ENCODE measurements at places on chromosomes 5 and 9.

- DNase-seq = no peak
Measured at GRCh38 chr9:18614651-18615050, 140.7 kb downstream of the ADAMTSL1 start.

DNA sequence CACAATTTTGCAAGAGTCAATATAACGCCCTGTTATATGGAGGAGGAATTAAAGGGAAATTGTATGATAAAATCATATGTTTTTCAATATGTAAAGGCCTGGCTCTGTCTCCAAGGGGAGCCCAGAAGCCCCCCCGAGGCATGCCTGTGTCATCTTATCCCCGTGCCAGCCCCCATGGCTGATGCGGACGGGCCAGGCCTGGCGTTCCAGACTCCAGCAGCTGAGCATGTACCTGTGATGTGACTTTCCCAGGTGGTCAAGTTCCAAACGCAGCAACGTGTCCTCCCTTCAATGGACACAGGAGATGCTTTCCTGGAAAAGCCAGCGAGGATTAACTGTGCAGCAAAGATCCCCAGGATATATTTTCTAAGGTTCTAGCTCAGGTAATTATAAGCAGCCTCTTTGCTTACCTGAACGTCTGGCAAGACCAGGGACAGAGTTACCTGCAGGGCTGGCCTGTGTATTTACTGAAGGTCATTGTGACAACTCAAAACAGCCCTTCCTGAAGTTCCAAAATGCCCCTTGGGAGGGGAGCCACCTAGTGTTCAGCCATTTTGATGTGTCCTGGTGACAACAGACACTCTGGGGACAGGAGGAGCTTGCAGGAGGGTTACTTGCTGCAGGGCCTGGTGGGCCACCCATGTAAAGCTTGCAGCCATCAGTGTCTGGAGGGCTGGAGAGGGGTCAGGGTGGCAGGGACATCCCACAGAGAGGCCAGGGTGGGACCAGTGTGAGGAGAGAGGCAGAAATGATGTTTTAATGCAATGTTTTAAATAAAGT lies 53.3 kb upstream of the RNU6ATAC start:
- DNase-seq = no peak

GRCh38 chr9:107218829-107219485 lies 64.1 kb upstream of the RAD23B start:
- no peak for DNase-seq

DNA sequence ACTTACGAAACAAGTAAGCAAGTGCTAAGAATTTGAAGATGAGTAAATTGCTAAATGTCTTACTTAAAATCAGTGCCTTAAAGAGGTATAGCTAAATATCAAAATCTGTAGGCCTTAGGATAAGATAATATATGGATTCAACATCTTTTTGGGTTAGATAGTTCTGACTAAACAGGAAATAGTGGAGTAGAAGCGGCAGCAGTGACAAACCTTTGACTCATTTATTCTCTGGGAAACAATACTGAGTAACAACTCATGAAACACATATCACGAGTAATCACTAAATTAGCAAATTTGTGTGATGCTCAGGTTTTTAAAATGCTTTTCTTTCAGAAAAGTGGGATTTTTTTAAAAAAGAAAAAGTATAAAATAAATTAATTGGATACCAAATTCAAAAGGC lies 762.1 kb upstream of the TYRP1 start:
- no peak for DNase-seq

DNA sequence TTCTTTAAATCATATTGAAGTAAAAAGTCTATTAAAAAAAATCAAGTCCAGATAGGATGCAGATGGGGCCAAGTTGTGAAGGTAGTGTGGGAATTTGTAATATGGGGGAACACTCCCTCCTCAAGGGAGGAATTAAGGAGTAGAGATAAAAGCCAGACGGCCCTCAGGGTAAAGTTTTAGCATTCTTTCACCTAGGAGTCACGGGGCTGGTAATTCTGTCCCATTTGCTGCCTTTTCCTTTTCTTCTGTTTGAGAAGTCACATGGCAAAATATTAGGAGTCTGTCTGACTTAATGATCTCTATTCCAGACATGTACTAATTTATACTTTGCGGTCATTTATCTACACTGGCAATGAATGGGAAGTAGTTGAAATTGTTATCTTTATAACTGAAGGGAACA lies 61.9 kb downstream of the SNX24 start:
- DNase-seq = no peak

- DNase-seq = no peak
Measured at GRCh38 chr9:91496351-91496750, 72.7 kb upstream of the NFIL3 start.

DNA sequence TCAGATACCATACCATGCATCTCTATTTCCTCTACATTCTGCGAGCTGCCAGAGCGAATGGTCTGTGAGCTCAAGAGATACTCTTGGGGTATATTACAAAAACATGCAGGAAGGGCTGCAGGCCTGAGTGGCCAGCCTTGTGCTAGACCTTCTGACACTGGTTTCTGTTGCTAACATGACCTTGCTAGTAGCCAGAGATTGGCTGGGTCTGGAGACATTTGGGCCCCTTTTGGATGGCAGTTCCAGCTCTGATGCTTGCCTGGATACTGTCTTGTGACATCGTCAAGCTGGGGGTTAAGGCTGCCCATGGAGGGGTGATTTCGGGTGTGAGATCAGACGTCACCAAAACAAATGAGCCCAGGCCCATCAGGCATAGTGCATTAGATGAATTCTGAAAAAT lies 56.1 kb upstream of the FSTL4 start:
- DNase-seq = no peak

GRCh38 chr9:93259490-93260262 lies 75.7 kb downstream of the WNK2 start:
- DNase-seq = no peak

DNA sequence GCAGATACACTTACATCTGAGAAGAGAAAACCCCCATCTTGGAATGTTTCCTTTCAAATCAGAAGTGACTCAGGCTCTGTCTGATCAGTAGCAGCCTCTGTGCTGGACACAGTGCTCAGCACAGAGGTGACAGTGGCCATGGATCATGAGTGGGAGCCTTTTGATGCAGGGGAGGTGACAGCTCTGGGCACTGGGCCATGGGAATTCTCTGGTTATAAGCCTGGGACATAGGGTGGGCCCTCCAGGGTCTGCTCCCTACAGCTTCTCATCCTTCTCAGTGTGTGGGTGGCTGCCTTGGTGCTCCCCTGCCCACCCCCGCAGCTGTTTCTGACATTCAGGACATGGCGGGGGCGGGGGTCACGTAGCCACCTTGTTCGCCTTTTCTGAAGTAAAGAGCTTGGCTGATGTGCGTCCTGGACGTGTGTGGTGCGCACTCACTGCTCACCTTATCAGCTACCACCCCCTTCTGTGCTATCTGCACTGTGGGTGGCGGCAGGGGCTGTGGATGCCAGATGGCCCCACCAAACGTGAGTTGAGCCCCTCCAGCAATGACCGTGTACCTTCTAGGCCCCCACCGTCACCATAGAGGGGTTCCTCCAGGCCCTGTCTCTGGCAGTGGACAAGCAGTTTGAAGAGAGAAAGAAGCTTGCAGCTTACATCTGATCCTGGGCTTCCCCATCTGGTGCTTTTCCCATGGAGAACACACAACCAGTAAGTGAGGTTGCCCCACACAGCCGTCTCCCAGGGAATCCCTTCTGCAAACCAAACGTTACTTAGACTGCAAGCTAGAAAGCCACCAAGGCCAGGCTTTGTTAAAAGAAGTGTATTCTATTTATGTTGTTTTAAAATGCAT lies 24.0 kb downstream of the TRIP13 start:
- DNase-seq = no peak

GRCh38 chr5:10607023-10607665 lies 43.3 kb downstream of the ANKRD33B start:
- DNase-seq = peak; percentile 53

DNA sequence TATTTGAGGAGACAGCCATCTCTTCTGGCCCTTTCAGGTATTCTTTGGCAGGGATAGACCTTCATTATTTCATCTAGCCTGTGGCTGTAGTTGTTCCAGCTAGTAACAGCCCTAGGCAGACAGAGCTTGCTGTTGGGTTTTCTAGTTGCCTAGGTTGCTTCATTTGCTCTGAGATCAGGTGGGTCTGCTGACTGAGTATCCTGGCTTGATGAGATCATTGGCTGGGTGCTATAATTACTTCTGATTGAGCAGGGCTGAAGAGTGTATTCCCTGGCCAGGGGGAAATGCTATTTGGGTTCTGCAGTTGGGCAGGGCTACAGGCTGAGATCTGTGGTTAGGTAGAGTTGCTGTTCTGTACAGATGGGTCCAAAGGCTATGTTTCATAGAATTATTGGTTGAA lies 456.1 kb downstream of the PSAT1 start:
- DNase-seq = no peak

DNA sequence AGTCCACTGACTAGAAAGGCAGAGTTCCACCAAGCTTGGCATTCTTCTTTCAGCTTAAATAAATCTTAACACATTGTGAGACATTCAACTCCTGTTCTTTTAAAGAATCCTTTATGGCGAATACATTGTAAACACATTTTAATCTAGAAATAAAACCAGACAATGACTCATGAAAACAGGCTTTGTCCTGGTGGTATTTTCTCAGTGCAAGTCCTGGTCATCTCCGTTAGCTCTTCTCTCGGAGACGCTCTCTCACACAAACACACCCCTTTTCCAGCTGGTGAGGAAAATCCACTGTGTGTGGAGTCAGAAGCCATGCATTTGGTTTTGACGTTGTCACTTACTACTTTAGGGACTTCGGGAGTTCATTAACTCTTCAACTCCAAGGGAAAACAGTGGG lies 140.4 kb downstream of the AUH start:
- no peak for DNase-seq

DNA sequence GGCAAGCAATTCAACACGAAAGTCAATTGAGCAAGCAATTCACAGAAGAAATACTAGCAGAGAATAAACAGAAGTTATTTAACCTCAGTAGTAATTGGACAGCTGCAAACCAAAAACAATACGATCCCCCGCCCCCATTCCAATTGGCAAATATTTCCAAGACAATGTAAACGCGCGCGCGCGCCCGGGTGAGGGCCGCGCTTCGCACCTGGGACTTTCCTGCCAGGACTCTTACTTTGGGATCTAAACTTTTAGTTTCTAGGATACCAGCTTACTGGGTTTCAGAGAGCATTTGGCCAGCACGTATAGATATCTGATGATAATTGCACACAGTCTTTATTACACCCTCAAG lies 8.6 kb downstream of the RUFY1 start:
- peak; percentile 48 for DNase-seq

- no peak for DNase-seq
Measured at GRCh38 chr9:10041726-10042229, 571.0 kb downstream of the PTPRD start.

GRCh38 chr9:129311643-129312042 lies 133.6 kb upstream of the IER5L start:
- DNase-seq = no peak

GRCh38 chr5:13179407-13180087 lies 764.9 kb downstream of the DNAH5 start:
- DNase-seq = no peak

DNA sequence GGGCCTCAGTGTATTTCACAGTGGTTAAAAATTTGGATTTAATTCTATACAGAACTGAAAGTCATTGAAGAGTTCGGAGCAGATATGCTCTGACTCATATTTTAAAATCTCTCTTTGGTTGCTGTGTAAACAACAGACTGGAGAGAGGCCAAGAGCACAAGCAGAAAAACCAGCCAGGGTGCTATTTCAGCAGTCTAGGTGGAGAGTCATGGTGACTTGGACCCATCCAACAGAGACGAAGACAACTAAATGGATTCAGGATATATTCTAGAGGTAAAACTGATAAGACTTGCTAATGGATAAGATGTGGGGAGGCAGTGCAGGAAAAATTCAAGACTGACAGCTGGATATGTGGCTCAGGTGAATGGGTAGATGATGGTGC lies 168.9 kb downstream of the MAPKAP1 start:
- no peak for DNase-seq

DNA sequence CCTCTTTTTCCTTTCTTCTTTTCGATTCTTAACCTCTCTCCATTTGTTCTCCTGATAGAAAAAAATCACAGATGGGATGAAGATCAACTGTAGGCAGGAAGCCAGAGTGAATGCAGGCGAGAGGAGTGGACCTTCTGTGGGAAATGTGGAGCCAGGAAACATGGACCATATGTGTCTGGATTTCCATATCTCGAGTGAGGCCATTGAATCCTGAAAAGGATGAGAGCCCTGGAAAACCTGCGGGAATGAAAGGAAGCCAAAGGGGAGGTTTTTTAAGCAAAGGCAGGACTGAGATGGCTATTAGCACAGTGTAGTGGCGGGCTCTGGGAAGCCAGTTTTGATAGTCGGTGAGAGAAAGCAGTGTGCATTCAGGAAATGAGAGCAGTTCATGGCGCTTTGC lies 139.5 kb upstream of the C9orf72 start:
- no peak for DNase-seq

DNA sequence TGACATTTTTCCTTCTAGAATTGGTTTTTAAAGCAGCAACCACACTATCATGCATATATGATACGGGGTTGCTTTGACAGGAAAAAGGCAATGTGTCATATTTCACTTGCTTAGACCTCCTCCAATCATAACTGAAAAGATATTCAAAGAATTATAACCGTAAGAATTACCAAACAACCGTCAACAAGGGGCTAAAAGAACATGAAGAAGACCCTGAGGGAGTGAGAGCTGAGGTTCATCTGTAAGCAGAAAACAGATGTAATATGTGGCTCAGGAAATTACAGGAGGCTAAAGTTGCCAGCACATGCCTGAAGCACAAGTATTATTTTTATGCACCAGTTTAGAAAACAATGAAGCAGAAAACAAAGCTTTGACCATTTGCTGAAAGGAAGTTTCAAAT lies 78.9 kb downstream of the APBA1 start:
- no peak for DNase-seq
